Stimulated activated CD8-positive, alpha-beta memory T cell treated with anti-CD3 and anti-CD28 coated beads, Interleukin-4, amount 100 ng/mL, for 1 hour (primary cell): ENCODE measurements at places on chromosomes 3 and 15.

- no peak for DNase-seq
These were observed 163.0 kb upstream of the TMCO5A start for GRCh38 chr15:37771465-37771864.

DNA sequence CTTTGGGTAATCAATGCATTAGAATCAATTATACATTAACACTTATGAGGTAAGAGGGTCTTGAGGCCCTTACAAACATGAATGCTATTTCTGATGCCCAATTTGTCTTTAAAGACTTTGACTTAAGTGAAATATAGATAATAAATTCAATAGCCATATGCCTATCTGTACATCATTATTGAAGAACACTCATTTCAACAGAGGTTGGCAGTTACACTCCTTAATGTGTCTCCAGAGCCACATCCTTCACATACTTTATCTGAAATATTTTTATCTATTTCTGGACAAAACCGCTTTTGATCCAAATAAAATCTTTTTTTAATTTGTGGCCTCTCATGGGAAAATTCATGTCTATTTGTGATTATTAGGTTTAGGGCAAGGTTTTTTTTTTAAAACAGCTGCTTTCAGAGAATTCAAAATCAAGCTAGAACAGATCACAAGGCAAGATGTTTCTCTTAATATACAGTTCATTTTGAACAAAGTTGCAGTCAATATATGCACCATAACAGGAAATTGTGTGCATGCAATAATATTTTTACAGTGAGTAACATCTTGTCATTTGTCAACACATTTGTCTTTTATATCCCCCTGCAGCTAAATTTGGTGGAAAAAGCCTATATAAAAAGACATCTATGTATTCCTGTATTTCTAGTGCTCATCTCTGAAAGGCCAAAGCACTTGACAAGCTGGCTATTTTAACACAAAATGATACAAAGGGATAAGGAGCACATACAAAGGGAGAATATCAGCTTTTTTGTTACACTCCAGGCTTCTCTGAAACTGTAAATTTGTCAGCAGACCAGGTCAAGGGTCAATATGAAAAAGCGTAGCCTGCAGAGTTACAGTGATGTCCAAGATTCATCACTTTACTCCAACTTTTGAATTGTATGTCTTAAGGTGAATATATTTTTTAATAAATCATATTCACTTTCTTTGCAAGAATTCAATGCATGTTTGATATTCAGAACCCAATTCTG lies 146.2 kb upstream of the DPH6 start:
- no peak for DNase-seq

GRCh38 chr3:186746008-186746407 lies 28.8 kb downstream of the KNG1 start:
- no peak for DNase-seq

GRCh38 chr3:173584838-173585831 lies 187.6 kb downstream of the NLGN1 start:
- DNase-seq: no peak

GRCh38 chr3:71152892-71153265 lies 430.6 kb downstream of the FOXP1 start:
- no peak for DNase-seq

DNA sequence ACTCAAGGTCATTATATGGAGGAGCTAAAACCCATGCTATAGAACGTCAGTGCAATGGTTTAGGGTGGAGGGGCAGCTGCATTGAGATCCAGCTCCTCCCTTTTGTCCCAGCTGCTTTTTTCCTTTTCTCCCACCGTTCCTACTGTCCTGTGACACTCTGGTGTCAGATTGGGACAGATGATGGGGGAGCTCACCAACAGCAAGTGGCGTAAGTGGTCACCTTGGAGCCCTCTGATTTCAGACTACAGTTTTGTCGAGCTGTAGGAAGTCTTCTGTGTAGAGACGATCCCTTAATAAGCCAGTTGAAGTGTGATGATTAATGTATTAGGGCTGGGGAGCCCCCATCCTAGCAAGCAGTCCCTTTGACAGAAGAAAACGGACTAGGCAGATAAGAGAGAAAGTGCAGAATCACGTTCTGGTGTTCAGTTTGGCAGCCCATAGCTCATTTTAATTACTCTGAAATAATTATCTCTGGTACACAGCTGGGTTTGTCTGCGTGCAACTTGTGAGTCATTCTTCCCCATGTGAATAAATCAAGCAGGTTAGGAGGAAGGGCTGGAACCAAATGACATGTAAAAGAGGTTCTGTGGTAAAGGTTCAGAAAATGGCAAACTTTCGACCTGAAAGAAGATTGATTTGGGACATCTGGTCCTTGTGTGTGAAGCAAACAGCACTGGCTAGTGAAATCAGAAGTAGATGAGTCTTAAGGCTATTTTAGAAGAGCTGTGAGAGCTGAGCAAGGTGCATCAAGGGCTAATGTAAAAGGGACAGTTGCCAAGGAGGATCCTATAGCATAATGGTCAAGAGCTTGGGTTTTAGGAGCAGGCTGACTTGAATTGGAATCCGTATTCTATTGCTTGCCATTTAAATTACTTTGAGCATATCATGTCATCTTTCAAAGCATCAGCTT lies 241.4 kb downstream of the EDEM1 start:
- DNase-seq: no peak

DNA sequence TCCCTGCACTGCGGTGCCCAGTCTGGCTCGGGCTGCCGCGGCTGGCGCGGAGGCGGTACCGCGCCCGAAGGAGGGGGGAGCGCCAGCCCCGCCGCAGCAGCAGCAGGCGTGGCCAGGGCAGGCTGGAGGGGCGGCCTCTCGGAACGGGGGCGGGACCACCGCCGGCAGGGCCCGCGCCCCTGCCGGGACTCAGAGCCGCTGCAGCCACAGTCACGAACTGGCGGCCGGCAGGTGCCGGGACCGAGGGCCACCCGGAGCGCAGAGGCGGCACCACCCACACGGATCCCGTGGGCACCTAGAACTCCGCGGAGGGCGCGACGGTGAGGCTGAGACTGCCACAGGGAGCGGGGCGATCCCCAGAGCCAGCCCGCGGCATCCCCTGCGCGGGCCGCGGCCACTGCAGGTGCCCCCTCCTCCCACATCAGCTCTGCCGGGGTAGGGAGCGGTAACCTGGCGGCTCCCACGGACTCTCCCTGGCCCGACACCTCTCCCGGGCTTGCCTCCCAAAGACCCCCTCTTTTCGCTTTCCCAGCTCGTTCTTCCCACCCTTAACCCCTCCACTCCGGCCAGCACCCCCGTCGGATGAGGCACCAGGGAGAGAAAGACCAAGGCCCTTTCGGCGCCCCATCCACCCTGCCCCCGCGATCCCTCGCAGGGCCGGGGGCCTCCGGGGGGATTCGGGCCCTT lies at the start of gene VWA5B2:
TSS of gene VWA5B2 (plus strand) at position 192 of the 687 bp plus-strand sequence. CDS start 944 bp downstream, outside the sequence.
- peak; percentile 31 for DNase-seq

DNA sequence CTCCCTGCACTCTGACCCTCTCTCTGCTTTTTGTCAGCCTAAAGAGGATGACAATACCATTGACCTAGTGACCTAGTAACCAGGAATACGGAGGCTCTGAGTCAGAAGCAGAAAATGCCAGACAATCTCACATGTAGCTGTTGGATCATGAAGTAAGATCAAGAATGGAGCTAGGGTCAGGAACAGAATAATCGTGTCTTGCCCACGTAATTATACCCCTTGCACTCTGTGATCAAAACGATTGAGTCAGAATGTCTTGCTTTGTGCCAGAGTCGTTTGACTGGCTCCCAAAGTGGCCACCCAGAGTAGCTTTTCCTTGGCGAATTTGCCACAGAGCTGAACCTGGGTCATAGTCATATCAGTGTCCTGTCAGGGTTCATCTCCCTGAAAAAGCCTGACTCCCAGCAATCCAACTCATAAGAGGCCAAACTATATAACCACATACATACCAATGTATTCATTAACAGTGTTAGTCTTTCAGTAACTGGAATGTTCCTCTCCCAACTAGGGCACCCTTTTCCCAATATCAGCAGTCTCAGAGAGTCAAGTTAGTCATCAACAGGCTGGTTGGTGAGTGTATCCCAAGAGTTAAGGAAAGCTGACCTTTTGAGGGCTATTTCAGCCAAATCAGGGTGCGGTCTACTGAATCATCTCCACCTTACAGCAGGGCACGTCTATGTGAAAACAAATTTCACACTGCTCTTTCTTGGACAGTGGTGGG lies 5.0 kb upstream of the CDV3 start:
- DNase-seq: no peak

DNA sequence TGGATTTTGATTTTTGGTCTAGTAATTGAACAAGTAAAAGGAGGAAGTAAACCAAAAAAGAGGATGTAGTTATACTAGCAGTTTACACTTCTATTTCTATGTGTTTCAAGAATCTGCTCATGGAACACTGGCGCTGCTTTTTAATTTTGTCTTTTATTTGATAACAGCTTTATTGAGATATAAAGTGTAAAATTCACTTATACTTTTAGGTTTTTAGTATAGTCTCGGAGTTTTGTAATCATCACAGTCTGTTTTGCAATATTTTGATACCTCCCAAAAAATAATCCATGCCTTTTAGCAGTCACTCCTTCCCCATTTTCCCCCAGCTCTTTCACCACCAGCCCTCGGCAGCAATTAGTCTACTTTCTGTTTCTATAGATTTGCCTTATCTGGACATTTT lies 18.0 kb downstream of the UBE2E2 start:
- DNase-seq: no peak

- no peak for DNase-seq
These were observed 271.8 kb upstream of the UBE2E1 start for GRCh38 chr3:23533996-23534395.

DNA sequence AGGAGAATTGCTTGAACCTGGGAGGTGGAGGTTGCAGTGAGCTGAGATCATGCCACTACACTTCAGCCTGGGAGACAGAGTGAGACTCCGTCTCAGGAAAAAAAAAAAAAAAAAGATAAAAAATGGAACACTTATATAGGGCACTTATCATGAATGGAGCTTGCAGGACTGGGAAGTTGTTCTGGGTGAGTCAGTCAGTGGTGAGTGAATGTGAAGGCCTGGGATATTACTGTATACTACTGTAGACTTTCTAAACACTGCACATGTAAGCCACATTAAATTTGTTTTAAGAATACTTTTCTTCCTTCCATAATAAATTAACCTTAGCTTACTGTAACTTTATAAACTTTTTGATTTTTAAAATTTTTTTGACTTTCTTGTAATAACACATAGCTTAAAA lies 59.8 kb downstream of the SFMBT1 start:
- no peak for DNase-seq

DNA sequence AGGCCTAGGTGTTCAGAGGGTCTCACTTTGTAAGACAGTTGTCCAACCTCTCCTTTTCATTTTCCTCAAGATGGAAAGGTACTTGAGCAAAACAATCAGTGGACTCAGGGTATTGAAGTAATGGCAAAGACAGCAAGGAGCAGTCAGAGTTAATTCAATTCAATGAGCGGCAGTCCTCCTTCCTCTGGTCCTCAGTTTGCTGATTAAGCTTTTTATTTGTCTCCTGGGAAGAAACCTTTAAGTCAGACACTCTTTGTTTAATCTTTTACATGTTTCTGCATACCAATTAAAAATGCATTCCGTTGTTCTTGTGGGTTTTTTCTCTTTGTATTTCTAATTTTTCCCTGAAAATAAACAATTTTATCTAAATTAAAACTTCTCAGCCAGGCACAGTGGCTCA lies 18.9 kb upstream of the ALDH1L1 start:
- no peak for DNase-seq

DNA sequence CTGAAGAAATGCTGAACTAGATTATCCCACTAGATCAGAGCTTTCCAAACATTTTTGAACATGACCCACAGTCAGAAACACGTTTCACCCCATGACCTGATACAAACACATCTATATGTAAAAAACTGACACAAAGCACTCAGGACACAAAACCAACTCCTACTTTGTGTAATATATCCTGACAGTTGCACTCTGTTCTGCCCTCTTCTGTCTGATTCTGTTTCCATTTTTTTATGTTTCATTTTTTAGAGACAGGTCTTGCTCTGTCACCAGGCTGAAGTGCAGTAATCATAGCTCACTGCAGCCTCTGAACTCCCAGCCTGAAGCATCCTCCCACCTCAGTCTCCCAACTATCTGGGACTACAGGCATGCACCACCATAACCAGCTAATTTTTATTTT lies 15.8 kb upstream of the RFTN1 start:
- DNase-seq: no peak

- DNase-seq: no peak
These were observed 19.4 kb downstream of the SLC6A11 start for GRCh38 chr3:10835406-10835805.

DNA sequence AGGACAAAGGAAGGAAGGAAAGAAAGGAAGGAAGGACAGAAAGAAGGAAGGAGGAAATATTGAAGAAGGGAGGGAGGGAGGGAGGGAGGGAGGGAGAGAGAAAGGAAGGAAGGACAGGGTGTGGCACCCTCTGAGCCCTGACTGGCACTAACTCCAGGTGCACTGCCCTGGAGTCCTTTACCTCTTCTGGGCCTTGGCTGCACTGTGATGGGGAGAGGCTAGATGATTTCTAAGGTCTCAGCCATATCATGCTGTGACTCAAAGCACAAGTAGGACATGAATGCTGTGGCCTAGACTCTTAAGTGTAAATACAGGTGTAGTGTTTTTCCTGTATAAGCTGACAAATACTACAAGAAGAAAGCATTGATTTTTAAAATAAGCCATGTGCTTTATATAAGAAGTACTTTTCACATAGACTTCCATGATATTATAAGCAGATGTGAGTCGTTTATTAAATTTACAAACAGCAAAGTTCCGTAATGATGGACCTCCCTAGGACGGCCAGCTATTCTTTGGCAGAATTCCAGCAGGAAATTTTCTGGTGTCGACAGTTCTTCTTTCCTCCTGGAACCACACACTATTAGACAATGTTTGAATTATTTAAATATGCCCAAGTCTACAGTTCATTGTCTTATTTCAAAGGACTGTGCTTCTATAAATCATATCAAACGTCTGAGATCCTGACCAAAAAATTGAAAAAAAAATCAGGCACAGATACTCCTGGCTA lies 213.8 kb upstream of the C2CD4B start:
- DNase-seq: no peak

- no peak for DNase-seq
These were observed 458.1 kb upstream of the NR2F2 start for GRCh38 chr15:95872366-95872771.

DNA sequence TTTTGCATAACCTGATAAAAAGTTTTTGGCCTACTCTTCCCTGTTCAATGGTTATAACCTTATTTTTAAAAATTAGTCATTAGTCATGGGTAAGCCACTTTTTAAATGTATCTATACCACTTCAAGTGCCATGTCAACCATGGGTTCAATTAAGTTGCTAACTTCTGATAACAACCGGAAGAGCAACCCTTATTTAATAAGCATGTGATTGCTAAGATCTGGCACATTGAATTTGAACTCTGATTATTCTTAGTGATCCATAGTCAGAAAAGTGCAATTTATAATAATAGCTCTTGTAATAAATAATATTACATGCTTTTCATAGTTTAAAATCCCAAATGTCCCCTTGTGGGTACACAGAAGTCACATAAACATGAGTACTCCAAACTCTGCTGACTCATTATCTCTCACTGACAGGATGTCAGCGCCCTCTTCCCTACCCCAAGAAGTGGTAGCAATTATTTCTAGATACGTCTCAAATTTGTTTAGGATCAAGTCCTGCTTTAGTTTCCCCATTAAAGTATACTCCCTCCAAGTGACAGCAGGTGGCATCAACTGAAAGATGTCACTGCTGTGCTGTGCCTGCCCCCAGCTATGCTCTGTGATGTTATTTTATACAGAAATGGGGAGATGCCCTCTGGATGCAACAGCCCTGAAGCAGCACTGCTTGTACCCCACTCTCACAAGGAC lies 18.6 kb downstream of the SAMD7 start:
- no peak for DNase-seq

GRCh38 chr3:69330891-69331400 lies 54.9 kb downstream of the FRMD4B start:
- no peak for DNase-seq

GRCh38 chr15:79501086-79501485 lies 69.0 kb downstream of the MINAR1 start:
- DNase-seq: no peak
